T-helper 2 cell (primary cell): ENCODE measurements at places on chromosomes 11 and 22.

DNA sequence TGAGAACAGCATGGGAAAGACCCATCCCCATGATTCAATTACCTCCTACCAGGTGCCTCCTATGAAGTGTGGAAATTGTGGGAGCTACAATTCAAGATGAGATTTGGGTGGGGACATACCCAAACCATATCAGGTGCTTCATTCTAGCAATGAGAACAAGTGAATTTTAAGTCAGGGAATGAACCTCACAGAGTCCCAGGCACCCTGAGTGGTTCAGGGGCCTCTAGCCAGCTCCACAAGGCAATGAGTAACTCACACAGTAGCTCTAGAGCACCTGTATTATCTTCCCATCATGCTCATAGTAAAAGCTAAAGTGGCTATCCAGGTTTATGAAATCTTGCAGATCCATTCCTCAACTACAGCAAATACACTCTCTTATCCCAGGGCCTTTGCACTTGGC lies 13.1 kb upstream of the ACCSL start:
- DNase-seq = no peak

GRCh38 chr11:63492441-63492840 lies 1.5 kb upstream of the PLAAT5 start:
- no peak for DNase-seq

DNA sequence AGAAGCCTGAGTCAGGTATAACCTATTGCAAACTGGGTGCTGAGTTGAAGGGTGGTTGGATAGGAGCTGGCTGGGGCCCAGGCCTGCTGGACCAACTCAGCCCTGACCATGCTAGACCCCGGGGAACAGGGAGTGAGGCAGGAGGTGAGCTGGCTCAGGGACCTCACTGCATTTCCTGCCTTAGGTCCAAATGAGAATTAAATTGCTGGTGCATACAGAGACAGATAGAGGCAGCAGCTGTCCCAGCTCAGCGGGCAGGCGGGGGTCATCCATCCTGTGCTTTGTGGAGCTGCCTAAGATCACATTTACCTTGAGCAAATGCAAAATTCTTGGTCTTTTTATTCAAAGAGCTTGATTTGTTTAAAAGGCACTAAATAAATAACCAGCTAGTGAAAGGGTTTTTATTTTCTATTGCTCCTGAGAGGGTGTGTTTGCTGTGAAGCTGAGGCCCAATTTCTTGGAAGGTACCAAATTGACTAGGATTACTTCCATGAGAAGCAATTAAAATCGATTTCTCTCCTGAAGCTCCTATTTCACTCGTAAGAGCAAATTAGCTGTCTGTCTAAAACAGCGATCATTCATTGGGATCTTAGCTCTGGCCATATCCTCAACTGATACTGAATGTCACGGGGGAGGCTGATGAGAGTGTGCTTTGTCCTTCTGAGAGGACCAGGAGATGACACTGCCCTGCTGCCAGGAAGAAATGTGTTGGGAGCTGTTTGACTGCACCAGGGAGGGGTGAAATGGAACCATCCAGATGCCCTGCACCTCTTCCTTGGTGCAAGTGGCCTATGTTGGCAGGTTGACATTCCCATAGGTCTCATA lies 24.9 kb downstream of the USH1C start:
- DNase-seq = no peak

DNA sequence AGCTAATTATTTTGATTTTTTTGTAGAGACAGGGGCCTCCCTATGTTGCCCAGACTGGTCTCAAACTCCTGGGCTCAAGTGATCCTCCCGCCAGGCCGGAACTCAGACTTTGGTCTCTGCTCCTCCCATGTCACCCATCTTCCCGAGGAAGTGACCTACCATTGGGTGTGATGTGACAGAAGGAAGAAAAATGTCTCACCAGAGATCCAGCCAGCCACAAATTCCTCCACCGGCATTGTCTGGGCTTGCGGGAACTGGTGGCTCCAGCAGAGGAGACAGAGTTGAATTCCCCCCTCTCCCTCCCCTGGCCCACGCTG lies 772 bp downstream of the SLC25A45 start:
- DNase-seq = no peak

GRCh38 chr22:44632541-44633396 lies 69.2 kb upstream of the PRR5 start:
- DNase-seq = no peak

DNA sequence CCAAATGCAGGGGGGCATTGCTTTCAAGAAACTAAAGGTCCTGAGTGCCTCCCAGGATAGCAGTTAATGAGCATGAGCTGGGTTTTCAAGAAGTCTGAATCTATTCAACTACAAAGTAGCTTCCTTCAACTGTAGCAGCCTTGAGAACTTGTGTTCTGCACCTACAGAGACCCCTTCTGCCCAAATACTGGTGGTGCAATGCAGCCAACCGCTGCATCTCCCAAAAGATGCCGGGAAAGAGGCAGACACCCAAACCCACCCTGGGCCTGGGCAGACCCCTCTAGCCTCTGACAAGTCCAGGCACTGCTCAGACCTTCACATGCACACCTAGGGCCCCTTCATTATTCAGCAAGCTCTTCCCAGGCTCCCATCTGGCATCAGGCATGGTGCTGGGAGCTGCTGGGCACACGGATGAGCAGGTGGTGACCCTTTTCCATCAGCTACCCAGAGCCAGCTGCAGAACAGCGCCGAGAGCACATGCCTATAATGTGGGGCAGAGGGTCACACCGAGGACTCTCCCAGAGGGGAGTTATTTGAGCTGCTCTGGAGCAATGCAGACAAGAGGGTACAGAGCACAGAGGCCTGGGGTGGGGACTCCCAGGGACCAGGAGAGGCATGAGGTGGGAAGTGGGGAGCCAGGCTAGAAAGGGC lies 44.9 kb upstream of the ETS1 start:
- no peak for DNase-seq

DNA sequence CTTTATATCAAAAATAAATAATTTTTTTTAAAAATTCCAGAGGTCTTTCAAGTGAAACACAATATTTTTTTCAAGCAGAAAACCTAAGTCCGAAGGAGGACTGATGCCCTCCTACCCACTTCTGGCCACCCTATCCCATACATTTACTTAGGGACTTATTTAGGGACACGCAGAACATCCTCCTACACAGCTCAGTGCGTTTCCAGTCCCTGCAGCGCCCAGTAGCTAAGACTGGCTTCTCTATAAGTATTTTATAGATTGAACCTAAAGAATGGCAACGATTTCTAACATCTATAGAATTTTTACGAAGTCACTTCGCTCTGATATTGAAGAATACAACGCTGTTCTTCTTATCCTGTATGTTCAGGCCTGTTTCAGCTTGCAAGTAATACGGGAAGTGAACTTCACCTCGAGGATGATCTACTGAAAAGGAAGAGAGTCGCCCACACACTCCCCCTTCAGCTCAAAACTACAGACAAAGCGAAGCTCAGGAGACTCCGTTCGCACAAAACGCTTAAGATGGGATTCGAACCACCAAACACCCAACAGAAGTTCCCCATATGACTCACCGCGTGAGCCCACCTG lies 328 bp downstream of the CHEK2 start:
- no peak for DNase-seq

- no peak for DNase-seq
Measured at GRCh38 chr22:48531761-48532435, 1295.8 kb downstream of the BRD1 start.

DNA sequence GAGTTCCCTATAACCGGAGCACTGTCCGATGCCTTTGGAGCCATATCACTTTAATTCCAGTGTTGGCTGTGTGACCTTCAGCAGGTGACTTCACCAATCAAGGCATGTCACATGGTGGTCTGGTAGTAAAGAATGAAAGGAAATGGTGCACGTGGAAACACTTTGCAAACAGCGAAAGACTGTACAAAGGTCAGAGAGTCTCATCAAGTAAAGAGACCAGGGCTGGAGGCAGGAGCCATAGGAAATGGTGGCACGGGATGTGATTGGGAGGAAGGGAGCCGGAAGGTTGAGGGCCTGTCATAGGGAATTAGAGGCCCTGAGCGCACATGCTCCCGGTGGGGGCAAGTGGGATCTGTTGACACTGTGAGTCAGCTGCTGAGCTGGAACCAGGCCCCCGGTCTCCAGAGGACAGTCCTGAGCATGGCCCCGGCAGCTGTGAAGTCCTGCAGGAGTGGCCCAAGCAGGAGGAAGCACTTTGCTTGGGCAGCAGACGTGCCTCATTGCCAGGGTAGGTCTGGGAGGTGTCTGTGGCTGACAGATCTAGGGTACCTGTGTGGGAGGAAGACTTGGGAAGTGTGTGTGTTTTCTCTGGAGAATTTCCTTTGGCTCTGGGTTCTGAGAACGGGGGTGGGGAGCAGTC lies 2.0 kb downstream of the DAGLA start:
- no peak for DNase-seq

DNA sequence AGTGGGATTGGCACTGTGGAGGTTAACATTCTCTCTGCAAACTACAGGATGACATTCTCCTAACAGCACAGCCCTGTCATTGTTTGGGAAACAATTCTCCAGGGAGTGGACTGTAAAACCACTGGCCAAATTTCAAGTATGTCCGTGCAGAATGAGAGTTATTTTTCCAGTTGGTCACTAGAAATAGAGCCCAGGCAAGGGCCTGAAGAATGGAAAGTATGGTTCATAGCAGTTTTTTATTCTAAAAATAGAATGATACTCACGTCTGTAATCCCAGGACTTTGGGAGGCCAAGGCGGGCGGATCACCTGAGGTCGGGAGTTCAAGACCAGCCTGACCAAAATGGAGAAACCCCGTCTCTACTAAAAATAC lies 39.0 kb upstream of the CD44 start:
- no peak for DNase-seq

GRCh38 chr11:13046637-13047570 lies 37.8 kb downstream of the RASSF10 start:
- no peak for DNase-seq

- no peak for DNase-seq
Measured at GRCh38 chr11:117265745-117266144, 25.4 kb upstream of the BACE1-AS start.

GRCh38 chr11:78453140-78453935 lies 35.7 kb upstream of the GAB2 start:
- no peak for DNase-seq

DNA sequence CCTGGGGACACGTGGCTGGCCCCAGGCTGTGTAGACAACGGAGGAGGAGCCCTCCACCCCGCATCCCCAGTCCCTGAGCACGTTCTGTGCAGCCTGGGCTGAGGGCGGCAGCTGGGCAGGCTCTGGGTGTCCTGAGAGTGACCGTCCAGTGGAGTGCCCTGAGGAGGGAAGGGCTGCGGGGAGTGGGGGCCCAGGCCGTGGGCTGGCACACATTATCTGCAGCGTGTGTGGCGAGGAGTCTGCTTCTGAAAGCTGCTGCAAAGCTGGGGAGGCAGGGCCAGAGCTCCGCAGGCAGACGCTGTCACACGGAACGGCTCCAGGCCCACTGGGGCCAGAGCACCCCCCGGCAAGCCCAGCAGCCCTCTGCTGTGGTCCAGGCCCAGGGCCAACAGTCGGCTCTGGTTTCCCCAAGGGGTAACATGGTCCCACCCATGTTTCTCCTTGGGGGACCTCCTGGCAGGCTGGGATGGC lies 835 bp upstream of the ANO9 start:
- no peak for DNase-seq

DNA sequence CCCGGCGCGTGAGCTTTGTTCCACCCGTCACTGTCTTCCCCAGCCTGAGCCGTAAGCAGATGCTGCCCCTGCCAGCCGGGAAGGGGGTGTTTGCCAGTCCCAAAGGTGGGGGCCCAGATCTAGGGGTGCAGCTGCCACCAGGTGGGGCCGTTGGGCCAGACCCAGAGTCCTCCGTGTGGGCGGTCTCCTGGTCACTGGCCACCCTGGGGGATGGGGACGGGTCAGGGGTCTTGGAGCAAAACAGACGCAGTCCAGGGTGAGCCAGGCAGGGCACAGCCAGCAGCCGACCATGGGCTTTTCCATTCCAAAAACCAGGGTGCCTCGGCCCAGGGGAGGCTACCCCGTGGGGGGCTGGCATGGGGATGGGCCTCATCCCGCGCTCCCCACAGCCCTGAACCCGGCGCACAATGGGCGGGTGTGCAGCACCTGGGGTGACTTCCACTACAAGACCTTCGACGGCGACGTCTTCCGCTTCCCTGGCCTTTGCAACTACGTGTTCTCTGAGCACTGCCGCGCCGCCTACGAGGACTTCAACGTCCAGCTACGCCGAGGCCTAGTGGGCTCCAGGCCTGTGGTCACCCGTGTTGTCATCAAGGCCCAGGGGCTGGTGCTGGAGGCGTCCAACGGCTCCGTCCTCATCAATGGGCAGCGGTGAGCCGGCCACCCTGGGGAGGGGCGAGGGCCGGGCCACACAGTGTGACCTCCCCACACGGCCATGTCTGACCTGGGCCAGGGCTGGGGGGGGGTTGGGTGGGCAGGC lies 3.5 kb downstream of the MUC5B start:
- no peak for DNase-seq

- DNase-seq = no peak
Measured at GRCh38 chr11:117251506-117251905, 19.0 kb downstream of the RNF214 start.

DNA sequence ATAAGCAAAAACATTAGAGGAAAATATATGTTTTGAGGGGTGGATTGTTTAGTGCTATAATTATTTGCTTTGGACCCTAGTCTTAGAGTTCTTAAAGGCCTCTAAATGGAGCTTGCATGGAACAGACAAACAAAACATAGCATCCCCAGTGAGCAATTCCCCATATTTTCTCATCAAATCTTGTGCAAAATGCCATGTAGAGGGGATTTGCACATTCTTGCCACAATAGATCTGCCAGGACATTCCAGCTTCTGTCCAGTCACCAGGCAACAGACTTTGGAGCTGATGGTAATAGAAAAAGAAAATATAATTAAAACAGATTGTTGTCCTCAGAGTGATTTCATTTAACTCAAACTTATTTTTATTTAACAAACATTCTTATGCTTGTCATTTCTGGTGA lies 360.3 kb upstream of the PDGFD start:
- DNase-seq = no peak

DNA sequence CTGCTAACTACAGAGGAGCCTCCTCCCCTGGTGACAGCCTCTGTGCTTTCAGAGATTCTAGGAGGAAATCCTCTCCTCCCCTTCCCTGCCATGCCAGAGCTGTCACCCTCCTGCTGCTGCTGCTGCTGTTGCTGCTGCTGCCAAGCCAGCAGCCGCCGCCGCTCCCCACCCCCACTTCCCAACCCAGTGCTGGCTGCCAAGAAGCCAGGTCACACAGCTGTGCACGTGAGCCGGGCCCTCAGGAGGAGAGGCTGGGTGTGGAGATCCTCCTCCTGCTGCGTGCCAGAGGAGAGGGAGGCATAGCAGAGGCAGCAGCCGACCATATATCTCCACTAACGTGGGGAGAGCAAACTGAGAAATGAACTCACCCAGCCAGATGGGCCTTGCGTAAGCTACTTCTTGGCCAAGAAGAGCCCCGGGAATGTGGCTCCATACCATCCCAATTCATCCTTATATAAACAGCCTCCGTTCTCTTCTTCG lies 12.4 kb downstream of the CRY2 start:
- DNase-seq = no peak

DNA sequence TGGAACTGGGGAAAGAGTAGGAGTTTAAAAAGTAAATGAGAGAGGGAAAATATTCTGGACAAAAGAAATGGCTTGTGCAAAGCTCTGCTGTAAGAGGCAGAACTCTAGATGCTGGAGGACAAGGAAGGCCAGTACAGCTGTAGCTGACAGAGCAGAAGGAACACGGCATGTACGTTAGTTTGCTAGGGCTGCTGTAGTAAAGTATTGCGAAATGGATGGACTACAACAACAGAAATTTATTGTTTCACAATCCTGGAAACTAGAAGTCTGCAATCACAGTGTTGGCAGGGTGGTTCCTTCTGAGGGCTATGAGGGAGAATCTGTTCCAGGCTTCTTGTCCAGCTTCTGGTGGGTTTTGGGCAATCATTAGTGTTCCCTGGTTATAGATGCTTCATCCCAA lies 454.4 kb downstream of the NTM start:
- no peak for DNase-seq

GRCh38 chr11:61961570-61962212 lies 5.7 kb downstream of the FTH1 start:
- DNase-seq = no peak
